Stimulated activated CD4-positive, alpha-beta T cell treated with anti-CD3 and anti-CD28 coated beads, Interleukin-15, amount 100 ng/mL, for 1 hour (primary cell): ENCODE measurements at places on chromosomes 4 and X.

DNA sequence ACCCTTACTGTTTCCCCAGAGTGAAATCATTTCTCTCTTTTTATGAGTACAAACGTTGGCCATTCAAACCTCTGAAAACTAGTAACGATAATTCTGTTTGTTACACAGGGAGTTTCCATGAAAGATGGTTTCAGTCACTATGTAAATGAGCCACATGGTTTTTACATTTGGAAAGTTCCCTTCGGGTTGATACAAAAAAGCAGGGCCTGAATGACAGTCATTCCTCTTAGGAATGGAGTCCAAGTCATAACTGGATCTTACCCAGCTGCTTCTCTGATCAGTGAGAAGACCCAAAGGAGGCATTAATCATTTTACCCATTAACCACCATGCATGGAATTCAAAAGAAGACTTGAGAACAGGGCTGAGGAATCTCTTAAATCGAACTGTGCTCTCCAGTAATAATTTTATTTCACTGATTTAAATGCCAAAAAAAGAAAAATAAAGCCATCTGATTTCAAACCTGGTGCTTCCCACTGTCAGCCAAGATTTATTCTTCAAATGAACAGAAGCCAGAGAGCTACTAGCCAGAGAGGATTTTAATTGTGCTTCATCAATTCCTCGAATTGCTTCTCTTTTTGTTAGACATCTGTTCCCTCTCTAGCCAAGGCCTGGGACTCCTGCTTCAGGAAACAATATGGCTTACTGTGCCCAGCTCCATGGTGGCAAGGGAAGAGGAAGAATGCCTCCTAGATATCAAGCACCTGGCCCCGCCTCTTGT lies 3.2 kb downstream of the SOWAHB start:
- DNase-seq, result no peak

DNA sequence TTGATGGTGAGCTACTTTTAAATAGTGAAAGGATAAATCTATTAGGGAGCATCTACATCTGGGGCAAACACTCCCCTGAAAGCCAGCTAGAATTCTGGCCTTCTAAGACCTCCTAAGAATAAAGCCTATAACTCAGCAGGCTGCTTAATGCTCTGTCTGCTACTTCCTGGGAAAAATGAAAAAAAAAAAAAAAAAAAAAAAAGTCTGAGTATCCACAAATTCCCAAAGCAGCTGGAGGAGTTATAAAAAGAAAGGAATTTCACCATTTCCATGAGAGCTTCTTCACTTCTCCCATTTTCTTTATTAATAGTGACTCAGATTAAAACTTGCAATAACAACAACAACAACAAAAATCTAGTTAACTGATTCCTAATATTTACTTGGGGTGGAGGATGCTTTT lies 511.2 kb downstream of the INPP4B start:
- no peak for DNase-seq

GRCh38 chr4:148998719-148999118 lies 556.5 kb upstream of the NR3C2 start:
- no peak for DNase-seq

DNA sequence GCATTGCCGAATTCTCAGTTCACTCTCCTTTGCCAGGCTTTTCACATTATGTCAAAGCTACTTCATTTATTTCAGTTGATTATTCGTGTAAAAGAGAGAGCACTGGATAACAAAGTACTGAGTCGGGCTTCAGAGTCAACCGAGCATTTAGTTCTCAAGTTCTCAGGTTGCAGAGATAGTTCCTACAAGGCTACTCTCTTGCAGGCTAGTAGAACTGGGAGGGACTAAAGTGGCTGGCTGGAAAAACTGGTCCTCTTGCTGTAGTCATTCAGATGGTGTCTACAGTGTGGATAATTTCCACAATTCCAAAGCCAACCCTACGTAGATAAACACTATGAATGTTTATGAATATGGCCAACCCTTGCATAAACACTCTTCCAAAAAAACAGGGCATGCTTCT lies 4.6 kb upstream of the CCNG2 start:
- DNase-seq, result no peak

GRCh38 chr4:4408576-4409335 lies 21.9 kb downstream of the NSG1 start:
- DNase-seq, result no peak

GRCh38 chr4:107710493-107711459 lies 9.3 kb downstream of the PAPSS1 start:
- no peak for DNase-seq

GRCh38 chrX:113741744-113742143 lies 842.1 kb upstream of the HTR2C start:
- DNase-seq, result no peak

DNA sequence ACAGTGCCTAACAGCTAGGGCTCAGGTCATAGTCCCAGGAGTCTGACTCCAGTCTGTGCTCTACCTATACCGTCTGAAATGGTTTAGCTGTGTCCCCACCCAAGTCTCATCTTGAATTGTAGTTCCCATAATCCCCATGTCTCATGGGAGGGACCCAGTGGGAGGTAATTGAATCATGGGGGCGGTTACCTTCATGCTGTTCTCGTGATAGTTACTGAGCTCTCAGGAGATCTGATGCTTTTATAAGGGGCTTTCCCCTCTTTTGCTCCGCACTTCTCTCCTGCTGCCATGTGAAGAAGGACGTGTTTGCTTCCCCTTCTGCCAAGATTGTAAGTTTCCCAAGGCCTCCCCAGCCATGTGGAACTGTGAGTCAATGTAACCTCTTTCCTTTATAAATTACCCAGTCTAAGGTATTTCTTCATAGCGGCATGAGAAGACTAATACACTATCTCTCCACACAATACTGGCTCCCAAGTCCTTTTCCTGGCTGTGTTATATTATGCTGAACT lies 110.8 kb downstream of the AFAP1 start:
- no peak for DNase-seq
